ENCODE measurements at places on chromosomes 4 and X.

DNA sequence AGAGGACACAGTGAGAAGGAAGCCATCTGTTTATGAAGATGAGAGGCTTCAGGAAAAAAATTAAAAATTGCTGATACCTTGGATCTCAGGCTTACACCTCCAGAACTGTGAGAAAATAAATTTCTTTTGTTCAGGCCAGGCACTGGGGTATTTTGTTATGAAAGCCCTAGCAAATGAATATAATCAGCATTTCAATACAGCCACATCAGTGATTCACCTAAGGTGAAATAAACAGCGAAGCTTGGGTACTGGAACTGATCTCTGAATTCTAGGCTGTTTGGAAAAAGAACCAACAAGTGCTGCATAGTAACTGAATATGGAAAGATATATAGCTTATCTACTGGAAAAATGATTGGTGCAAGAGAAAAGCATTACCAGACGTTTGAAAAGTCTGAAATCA, 88.5 kb downstream of the PDS5A start:
- DNase-seq: no peak

DNA sequence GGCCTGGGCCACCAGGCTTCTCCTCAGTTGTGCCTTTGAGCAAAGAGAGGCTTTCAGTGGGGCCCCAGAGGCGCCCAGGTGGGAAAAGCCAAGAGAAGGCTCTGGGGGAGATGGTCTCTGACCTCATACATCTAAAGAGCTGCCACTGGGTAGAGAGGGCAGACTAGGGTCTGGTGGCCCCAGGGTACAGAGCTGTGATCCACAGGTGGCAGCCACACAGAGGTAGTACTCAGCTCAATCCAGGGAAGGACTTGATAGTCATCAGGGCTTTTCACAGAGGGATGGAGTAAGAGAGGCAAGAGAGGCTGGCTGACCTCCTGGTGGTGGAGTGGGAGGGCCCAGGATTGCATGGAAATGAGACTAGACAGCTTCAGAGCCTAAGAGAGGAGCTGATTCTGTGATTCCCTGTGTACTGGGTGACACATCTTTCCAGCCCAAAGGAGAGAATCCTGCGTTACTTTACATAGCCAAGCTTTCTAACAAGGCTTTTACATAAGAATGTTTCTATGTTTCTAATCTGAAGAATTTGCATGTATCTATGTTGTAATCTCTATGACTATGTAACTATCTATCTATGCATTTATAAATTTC, 53.2 kb upstream of the PJA1 start:
- DNase-seq: no peak

- DNase-seq: no peak
Measured at GRCh38 chrX:107676559-107677378, 48.5 kb downstream of the PRPS1 start.

GRCh38 chr4:127788517-127788916, 6.4 kb downstream of the HSPA4L start:
- no peak for DNase-seq

DNA sequence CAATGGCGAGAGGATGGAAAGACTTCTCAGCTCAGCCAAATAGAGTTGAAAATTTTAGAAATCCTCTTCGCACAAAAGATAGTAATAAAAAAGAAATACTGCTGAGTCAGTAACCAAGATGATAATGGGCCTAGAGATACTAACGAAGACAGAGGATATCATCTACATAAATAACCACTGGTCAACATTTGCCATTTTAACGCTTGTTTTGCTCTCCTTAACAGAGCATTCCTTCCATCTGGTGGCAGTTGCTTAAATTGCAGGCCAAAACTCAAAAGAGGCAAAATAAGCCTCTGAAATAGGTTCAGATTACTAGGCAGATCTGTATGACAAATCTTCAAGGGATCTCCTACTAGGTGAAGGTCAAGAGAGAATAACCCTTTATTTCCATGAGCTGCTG, 51.7 kb upstream of the MCF2 start:
- DNase-seq: no peak

- no peak for DNase-seq
Measured at GRCh38 chrX:107763647-107764046, 11.9 kb downstream of the TSC22D3 start.

DNA sequence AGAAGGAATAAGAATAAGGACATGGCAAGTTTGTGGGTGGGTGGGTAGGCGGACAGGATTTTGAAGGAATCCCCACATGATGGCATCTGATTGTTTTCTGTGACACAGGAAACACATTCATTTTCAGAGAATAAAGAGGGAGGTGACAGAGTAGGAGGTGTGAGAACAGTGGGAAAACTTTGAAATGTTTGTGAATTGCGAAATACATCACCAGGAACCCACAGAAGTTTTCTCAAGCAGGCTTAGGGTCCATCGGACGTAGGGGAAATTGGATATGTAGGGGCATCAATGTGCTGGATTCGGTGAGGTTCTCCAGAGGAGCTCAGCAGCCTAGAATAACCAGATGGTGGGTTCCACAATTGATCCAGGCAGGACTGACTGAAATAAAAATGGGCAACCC, 171.6 kb downstream of the GLRA2 start:
- DNase-seq: no peak

GRCh38 chr4:163808011-163808410, 313.5 kb downstream of the TMA16 start:
- DNase-seq: no peak

DNA sequence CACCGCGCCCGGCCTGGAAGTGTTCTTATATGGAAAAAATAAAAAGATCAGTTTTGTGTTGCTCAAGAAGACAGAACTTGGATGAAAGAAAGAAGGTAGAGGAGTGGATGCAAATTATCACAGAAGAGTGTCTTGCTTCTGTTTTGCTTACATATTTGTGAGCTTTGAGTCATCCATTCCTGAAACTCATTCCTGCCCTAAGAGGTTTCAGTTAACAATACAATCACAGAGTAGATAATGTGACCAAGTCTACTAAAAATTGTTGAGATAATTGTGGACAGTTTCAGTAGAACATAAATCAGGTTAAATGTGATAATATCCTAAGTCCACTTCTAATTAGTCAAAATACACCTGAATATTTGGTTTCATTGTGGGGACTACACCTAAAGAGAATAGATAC, 26.4 kb upstream of the LRCH2 start:
- DNase-seq: no peak

DNA sequence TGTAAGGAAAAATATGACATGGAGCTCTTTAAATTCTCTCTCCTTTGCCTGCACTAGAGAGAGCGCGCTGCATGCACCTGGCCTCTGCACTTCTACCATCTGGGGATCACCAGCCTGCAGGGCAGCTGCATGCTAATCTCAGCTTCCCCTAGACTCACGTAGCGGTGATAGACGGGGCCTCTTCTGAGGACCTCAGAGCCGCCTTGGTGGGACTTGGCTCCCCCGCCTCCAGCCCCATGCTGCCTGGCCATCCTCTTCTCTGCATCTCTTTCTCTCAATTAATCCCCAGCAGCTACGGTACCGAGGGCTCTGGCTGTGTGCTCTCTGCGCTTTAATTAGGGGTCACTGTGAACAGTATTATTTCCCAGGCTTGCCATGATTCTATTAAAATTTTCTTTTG, 52.8 kb upstream of the PSAPL1 start:
- no peak for DNase-seq

- DNase-seq: no peak
Measured at GRCh38 chrX:6729626-6730025, 194.7 kb upstream of the VCX3A start.

DNA sequence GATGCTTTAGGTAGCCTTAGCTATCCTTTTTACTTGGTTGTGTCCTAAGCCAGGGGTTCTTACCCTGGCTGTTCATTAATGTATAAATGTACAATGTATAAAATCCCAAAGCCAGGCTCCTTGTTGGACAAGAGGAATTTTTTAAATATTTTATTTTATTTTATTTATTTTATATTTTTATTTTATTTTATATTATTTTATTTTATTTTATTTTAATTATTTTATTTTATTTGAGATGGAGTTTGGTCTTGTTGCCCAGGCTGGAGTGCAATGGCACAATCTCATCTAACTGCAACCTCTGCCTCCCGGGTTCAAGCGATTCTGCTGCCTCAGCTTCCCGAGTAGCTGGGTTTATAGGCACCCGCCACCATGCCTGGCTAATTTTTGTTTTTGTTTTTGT, 8.1 kb upstream of the SLC2A9 start:
- DNase-seq: no peak

DNA sequence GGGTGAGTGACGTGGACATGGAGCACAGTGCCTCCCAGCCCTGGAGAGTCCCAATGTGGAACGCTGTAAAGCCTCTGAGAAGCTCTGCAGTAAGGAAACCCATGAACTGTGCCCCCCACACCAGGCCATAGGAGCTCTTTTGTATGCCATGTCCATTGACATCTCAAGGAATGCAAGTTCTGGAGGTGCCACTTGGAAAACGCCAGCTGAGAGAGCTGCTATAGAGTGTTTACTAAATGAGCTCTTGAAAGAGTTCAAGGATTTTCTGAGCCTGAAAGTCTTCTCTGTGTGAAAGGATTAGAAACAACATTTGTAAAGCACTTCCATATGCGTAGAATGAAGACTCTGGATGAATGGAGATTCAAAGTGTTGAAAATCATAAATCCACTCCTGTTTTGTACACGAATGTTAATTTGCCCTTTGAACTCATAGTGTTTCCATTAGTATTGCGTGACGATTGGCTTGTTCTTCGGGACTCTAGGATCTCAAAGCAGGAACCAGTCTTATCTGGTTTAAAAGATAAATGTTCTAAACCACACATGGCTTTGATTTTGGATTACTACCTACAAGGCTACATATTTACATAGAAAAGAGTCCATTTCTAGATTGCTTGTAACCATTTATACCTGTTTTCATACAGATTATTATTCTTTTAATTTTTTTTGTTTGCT, 41.8 kb upstream of the STOX2 start:
- DNase-seq: no peak

- DNase-seq: no peak
Measured at GRCh38 chrX:24124244-24124799, 25.2 kb upstream of the ZFX start.

DNA sequence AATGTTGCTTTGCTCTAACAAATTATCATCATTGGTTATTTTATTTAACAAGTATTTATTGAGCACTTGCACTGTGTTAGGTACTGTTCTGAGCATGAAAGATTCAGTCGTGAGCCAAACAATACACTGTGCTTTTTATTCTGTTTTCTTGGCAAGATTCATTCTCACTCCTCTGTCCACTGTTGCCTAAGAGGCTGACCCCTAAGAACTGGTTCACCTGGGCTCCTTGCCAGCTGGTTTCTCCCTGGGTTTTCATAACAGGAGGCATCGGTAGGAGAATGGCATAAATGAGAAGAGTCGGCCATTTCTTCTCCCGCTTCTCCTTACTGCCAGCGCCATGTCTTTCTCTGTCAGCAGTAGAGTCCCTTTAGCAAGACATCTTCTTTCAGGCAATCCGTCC, 243.7 kb upstream of the DIAPH2 start:
- no peak for DNase-seq

DNA sequence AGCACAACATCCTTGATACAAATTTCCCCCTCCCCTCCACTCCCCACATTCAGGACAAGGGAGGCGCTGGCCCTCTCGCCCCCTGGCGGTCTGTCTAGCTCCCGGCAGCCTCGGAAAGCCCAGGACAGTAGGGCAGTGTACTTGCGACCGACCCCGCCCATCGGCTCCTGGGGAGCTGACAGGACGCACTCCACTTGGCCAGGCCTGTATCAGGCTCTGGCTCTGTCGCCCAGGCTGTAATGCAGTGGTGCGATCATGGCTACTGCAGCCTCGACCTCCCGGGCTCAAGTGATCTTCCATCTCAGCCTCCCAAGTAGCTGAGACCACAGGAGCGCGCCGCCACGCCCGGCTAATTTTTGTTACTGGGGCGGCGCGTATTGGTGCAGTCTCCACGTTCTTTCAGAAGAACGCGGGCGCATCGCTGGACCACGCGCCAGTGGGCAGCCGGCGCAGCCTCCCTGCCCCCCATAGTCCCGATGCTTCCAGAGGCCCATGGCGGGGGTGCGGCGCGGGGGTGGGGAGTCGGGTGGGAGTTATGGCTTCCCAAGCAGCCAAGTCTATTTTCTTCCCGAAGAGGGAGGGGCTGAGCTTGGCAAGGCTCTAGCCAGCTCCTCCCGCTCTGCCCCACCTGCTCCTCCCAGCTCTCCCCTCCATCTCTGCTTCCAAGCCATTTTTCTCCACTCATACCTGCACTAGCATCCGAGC, 7.8 kb upstream of the AKAP14 start:
- DNase-seq: peak; percentile 12

GRCh38 chrX:150692831-150693724, at the start of gene MTMR1:
MTMR1 (plus strand) TSS chrX:150693396; CDS start chrX:150693531, 135 bp downstream.
- no peak for DNase-seq

DNA sequence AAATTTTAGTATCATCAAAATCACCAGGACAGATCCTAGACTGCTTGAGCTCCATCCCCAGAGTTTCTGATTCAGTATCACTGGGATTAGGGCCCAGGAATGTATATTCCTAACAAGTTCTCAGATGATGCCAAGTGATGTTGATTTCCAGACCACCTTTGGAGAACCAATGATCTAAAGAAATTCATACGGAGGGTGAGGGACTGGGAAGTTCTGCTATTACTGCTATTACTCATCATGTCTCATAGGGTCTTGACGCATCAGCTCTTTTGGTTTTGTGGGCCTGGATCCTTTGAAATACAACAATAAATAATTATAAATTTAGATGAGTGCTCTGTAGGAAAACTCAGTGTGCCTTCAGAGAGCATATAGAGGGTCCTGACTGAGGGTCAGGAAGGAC, 59.8 kb upstream of the LGI2 start:
- no peak for DNase-seq

DNA sequence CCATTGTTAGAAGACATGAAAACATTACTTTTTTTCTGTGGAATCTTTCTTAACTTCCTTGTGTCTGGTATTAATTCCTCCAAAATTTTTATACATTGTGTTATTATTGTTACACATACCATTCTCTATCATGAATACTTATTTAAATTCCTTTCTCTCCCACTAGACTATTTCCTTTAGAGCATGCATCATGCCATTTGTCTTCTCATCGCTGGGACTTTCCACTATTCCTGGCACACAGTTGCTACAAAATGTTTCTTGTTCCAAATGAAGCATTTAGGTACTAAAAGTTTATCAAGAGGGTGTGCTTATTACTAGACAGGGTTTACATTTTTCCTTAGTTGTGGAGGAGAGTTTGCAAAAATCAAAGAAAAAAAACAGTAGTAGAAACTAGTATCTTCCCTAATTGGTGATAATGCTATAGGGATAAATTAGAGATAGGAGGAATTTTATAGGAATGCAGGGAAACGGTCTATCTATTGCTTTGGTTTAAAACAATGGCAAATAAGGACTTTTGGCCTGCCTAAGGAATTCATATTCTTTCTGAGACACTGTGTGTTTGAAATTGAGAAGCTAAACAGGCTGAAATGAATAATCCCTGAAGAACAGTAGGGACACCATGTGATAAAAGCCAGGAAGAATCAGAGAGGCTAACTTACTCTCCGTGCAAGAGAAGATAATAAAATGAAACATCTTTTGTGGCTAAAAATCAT, 187.5 kb upstream of the TBC1D9 start:
- DNase-seq: no peak

- no peak for DNase-seq
Measured at GRCh38 chrX:81537723-81538122, 335.8 kb downstream of the SH3BGRL start.

DNA sequence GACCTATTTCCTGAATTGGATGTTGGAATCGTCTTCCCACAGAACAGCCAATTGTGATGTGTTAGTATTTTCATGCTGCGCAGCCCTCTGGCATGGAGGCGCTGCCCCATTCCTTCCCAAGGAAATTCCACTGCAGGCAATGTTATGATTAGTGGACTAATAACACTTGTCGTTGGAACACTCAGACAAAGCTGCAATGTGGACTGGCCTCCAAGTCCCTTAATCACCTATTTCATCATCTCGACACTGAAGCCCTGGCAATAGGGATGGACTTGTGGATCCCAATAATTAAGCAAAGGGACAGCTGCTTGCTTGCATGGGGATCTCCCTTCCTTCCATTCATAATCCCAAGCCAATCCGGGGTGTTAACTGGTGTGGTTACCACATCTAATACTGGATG, 78.8 kb upstream of the PLAC1 start:
- no peak for DNase-seq
